ENCODE measurements at places on chromosomes 13 and 19.

- H3K27ac ChIP-seq = no peak overlapping the region
- H3K4me3 ChIP-seq = no peak overlapping the region
- H3K27me3 ChIP-seq = no peaks in the 10 kb centered on the region
- no peak for ATAC-seq
Measured at GRCh38 chr19:52910648-52911047, 12.6 kb downstream of the ZNF888 start.

DNA sequence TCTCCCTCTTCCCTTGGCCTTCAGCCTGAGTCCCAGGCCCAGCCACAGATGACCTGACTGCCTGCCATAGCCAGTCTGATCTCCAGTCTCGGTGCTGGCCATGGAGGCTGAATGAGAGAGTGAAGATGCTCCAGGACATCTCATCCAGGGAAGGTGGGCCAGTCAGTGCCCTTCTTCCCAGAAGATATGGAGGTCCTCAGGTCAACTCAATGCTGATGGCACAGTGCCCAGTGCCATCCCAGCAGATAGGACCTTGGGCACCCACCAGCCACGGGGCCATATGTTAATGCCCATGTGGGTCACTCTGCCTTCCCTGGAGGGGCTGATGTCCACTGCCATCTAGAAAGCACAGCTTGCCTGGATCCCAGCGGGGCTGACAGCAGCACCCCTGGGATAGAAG, 7.2 kb downstream of the VSTM2B start:
- no peak for ATAC-seq
- peaks cover 10% of the 10 kb centered on the region for H3K36me3 ChIP-seq
- H3K4me3 ChIP-seq = no peak overlapping the region

DNA sequence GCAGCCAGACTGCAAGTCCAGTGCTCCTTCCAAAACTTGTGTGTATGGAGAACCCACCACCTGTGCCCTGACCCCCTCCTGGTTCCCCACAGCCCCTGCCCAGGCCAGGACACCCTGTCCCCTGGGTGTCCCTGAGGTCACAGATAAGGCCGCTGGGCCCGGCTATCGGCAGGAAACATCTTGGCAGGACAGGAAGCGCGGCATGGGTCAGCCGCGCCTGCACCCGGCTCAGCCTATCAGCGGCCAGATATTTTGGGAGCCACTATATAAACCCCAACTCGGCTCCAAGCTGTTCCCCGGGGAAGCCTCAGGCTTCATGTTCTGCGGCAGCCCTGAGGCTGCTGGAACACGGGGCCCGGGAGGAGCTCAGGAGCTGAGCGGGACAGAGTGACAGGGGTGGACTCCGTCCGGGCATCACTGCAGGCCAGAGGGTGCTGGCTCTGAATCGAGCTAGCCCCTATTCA, 60.8 kb downstream of the AP1M1 start:
- no peaks in the 10 kb centered on the region for H3K27me3 ChIP-seq
- H3K4me1 ChIP-seq = peaks cover 26% of the 10 kb centered on the region
- no peaks in the 10 kb centered on the region for H3K36me3 ChIP-seq
- no peak for ATAC-seq

DNA sequence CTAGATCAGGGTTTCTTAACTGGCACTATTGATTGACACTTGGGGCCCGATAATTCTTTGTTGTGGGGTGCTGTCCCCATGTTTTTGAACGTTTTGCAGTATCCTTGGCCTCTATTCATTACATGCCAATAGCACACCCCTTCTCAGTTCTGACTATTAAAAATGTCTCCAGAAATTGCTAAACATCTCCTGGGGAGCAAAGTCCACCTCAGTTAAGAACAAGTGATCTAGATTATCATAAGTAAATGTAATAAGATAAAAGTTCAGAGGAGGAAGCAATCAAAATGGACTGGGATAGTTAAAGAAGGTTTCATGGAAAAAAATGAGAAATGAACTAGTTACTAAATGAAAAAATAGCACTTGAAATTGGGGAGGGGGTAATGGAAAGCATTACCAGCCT, 98.1 kb upstream of the MIR17HG start:
- H3K27me3 ChIP-seq = peaks cover 17% of the 10 kb centered on the region
- H3K36me3 ChIP-seq = no peaks in the 10 kb centered on the region
- no peak overlapping the region for H3K4me3 ChIP-seq
- H3K4me1 ChIP-seq = no peaks in the 10 kb centered on the region
- ATAC-seq = no peak

DNA sequence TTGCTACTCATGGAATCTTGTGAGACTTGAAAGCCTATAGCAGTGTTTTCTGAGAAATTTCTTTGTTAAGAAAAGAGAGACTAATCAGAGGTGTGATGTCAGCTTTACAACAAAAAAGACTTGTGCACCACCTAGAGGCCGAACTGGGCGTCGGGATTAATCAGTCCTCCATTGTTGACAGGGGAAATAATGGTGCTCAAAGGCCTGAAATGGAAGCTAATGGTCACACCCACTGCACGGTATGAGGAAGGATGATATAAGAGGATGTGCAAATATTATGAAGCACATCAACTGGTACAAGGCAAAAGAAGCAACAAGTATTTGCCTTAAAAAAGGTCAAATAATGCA, 480.2 kb upstream of the MIR17HG start:
- no peak overlapping the region for H3K27ac ChIP-seq
- no peaks in the 10 kb centered on the region for H3K36me3 ChIP-seq
- no peak overlapping the region for H3K4me3 ChIP-seq
- H3K27me3 ChIP-seq = no peaks in the 10 kb centered on the region
- ATAC-seq = no peak

DNA sequence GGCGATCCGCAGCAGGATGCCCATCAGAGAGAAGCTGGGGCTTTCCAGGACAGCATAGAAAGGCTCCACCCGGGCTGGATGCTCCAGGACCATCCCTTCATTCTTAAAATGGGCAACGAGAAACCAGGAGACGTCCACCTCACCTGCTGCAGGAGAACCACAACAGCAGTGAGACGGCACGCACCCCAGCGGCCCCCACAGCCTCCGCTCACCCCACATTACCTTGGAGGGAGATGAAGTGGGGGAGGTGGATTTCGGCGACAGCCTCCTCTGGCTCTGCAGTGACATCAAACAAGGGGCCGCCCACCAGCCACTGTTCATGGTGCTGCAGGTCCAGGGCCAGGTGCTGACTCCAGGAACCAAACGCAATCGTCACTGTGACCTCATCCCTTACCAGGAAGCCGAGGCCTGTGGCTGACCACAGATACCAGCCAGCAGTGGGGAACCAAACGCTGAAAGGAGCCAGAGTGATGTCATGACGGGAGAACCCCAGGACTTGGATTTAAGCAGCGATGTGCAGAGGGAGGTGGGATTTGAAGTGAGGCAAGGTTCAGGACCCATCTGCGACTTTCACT, 25.1 kb downstream of the CARD8 start:
- peaks cover 99% of the 10 kb centered on the region for H3K36me3 ChIP-seq
- peak; percentile 98 for ATAC-seq
- peak overlapping the region; percentile 15 for H3K4me3 ChIP-seq
- peaks cover 13% of the 10 kb centered on the region for H3K4me1 ChIP-seq
